Stimulated activated CD8-positive, alpha-beta memory T cell treated with anti-CD3 and anti-CD28 coated beads, Interleukin-7, amount 100 ng/mL, for 1 hour (primary cell): ENCODE measurements at places on chromosomes 5 and 9.

- DNase-seq = no peak
These were observed 8.9 kb downstream of the ZNF366 start for GRCh38 chr5:72498284-72498683.

GRCh38 chr5:113178073-113178779, 201.6 kb downstream of the DCP2 start:
- DNase-seq = no peak

GRCh38 chr5:111999286-111999685, 242.3 kb upstream of the NREP start:
- DNase-seq = no peak

DNA sequence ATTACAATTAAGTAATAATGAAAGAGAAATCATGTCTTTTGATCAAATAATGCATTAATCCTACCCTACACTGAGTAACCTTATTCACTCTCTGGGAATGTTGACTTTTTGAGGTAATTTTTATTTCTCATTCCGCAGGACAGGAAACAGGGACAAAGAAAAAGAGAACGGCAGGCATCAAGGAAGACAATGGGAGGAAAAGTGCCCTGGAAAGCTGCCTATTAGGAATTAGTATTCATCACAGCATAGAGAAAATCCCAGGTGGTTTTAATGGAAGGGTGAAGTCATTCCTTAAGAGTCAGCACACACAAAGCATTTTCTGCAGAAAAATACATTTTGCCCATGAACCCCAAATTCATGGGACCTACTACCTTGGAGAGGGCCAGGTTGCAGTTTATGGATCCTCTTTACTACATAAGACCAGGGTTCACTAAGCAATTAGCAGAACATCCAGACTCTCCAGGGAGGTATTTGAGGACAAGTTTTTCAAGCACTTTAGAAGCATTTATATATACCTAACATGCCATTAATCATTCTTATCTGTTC, 9.4 kb downstream of the FSTL4 start:
- no peak for DNase-seq

DNA sequence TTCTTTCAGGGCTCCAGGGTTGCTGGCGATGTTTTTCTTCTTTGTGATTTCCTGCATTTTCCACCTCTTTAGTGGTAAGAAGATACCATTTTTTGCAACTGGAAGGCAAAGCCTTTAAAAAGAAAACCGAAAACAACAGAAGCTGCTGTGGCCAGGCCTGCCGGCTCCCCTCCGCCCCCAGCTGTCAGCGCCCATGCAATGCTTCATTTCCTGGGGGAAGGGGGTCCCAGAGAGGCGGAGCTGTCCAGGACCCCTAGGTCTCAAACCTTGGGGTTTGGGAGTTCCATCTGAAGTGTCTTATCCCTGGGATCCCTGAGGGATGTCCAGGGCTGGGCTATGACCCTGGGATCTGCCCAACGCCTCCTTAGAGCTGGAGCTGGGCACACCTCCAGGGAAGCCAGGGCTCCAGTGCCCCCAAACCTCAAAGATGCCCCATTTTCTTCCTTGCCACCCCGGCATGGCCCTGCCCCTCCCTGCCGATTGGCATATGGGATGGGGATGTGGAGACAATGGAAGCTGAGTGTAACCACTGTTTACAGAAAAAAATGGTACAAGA, 257.2 kb upstream of the MVB12B start:
- DNase-seq = no peak

- DNase-seq = no peak
These were observed 125.7 kb downstream of the FGF18 start for GRCh38 chr5:171544913-171545765.

GRCh38 chr9:133521122-133522072, 3.4 kb downstream of the MYMK start:
- DNase-seq = no peak

- DNase-seq = no peak
These were observed 75.7 kb upstream of the CCDC112 start for GRCh38 chr5:115372146-115372545.

DNA sequence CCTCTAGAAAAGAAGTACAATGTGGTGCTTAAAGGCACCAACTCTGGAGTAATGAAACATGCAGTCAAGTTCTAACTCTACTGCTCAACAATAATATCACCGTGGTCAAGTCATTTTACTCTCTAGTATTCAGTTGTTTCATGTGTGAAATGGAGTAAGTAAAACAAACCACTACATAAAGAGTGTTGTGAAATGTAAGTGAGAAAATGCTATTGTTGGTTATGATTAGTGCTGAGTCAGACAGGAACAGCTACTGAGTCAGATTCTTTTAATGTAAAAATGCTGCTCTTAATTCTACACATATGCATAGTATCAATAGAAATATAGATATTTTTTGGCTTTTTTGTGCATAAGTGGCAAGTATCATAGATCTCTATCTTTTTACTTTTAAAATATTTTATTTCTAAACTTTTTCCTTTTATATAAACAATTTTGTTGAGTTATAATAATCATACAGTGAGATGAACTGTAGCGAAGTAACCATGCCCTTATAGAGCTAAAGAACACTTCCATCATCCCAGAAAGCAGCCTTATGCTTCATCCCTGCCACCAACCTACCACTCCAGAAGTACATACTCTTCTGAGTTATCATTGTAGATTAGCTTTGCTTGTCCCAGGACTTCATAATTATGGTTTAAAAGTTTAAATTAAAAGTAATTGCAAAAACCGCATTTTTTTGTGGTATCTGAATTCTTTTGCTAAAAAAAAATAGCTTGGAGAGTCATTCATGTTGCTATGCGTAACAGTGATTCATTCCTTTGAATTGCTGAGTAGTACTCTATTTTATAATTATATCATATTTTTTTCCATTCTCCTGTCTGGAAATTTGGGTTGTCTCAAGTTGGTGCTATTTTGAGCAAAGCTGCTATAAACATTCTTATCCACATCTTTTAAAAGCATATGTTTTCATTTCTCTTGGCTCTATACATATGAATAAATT, 548.2 kb upstream of the CLINT1 start:
- no peak for DNase-seq

DNA sequence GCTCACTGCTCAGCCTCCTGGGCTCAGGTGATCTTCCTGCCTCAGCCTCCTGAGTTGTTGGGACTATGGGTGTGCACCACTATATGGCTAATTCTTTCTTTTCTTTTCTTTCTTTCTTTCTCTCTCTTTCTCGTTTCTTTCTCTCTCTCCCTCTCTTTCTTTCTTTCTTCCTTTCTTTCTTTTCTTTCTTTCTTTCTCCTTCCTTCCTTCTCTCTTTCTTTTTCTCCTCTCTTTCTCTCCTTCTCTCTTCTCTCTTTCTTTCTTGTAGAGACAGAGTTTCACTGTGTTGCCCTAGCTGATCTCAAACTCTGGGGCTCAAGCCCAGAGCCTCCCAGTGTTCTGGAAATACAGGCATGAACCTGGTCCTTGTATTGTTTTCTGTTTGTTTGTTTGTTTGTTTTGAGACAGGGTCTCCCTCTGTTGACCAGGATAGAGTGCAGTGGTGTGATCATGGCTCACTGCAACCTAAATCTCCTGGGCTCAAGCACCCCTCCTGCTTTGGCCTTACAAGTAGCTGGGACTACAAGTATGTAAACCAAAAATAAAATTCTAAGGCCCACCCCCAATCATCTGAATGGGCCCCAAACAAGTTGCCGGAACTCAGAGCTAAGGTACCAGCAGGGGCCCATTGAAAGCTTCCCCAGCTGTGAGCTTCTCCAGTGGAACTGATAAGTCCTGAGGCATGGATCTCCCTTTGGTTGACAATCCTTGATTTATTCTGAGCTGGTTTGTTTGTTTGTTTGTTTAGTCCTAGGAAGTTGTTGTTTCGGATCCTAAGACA, 11.9 kb upstream of the BTF3 start:
- DNase-seq = no peak

DNA sequence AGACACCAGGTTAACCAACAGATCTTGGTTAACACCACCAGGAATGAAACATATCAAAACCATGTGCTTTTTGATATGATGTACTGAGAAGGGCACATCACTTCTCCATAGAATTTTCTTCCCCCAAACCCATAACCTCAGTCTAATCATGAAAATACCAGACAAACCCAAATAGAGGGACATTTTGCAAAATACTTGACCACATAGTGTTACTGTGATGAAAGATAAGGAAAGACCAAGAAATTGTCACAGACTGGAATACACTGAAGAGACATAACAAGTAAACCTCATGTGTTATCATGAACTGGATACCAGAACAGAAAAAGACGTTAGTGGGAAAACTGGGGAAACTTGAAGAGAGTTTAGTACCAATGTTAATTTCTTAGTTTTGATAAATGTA, 74.9 kb upstream of the VCAN start:
- DNase-seq = no peak

GRCh38 chr9:89391585-89391984, 73.3 kb downstream of the SECISBP2 start:
- DNase-seq = no peak

DNA sequence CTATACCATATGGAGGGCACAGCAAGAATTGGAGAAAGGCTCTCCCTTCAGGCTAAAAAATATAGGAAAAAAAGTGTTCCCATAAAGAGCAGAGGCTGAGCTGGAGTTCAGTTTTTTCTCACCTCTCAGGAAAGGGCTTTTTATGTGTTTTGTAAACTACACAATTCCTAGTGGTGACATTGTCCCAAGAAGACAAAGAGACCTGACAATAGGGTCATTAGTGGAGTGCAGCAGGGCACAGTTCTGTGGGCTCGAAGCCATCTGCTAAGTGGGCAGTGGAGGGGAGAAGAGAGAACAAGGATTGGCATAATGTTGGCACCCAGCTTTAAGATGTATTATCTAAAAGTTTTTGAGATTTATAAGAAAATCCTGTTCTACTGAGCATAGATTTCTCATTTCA, 162.5 kb downstream of the HCN1 start:
- DNase-seq = no peak

- no peak for DNase-seq
These were observed 144.5 kb downstream of the PSAT1 start for GRCh38 chr9:78441396-78441795.

DNA sequence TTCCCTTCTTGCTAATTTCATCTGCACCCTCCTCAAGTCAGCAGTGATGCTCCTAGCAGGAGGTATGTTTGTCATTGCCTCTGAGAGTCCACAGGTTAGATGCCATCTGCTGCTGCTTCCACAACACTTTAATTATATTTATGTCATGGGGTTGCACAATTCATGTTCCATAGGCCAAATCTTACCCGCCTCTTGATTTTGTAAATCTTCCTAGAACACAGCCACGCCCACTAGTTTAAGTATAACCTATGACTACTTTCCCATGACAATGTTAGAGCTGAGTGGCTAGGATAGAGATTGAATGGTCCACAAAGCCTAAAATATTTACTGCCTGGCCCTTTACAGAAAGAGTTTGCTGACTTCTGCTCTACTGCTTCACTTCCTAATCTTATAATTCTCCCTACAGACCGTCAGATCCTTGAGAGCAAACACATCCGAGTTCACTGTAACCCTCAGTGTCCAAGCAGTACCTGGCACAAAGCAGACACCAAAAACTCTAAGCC, 21.1 kb downstream of the LIFR start:
- DNase-seq = no peak

DNA sequence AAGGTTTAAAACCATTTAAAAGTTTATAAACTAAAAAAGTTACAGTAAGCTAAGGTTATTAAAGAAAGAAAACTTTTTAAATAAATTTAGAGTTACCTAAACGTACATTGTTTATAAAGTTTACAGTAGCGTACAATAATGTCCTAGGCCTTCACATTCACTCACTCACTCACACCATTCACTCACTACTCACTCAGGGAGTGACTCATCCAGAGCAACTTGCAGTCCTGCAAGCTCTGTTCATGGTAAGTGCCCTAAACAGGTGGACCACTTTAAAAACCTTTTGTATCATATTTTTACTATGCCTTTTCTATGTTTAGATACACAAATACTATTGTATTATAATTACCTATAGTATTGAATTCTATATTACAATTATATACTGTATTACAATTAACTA, 190.8 kb upstream of the RASA1 start:
- no peak for DNase-seq

- no peak for DNase-seq
These were observed 410.9 kb downstream of the BNC2 start for GRCh38 chr9:16459421-16460148.

DNA sequence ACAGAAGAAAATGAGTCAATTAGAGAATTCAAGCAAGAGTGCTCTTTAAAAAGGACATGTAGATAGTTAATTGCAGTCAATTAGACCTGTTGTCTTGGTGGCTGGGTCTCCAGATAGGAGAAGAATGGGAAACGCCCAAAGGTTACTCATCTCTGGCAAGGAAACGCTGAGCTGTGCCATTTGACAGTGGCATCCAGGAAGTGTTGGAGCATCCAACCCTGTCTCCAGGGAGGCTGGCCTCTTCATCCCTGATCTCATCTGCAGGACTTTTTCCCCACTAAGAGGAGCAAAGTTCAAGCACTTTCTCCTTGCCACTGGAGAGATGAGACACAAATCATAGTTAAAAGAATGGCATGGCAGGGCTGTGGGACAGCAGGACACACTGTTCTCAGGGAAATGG, 111.7 kb upstream of the MSX2 start:
- DNase-seq = no peak
